ENCODE measurements at places on chromosomes 11 and 22.

GRCh38 chr11:124760205-124760652, 1.9 kb downstream of the ESAM start:
- no peak for DNase-seq

DNA sequence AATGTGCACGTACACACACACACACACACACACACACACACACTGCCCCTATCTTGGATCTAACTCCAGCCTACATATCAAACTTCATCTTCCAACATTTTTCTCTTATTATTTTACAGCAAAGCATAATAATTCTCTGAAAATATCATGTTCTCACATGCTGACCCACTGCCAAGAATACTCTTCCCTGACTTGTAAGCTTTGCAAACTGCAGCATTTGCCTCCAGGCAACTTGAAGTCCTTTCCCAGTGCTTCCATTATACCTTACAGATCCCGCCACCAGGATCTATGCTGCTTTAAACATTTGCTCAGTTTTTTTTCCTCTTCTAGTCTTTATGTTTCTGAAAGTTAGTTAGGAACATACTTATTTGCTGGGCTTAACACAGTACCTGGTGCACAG, 483.3 kb upstream of the ARHGAP42 start:
- no peak for DNase-seq

DNA sequence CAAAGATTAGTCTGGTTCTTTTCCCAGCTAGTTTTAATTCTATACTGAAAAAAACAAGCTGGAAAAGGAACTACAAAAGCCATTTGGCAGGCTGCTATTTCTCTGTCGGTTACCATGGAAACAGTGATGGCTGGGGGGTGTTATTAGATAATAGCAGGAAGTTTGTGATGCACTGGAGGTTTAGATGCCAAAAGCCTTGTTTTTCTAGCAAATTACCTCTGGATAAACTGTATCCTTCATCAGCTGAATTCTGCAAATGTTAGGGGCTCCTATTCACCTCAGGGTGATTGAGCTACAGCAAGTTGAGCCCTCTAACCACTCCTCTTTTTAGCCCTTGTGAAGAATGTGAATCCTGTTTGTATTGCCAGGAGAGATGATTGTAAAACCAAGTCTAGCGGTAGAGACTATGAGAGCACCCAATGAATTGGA, 25.2 kb downstream of the ALKBH3 start:
- DNase-seq = no peak

DNA sequence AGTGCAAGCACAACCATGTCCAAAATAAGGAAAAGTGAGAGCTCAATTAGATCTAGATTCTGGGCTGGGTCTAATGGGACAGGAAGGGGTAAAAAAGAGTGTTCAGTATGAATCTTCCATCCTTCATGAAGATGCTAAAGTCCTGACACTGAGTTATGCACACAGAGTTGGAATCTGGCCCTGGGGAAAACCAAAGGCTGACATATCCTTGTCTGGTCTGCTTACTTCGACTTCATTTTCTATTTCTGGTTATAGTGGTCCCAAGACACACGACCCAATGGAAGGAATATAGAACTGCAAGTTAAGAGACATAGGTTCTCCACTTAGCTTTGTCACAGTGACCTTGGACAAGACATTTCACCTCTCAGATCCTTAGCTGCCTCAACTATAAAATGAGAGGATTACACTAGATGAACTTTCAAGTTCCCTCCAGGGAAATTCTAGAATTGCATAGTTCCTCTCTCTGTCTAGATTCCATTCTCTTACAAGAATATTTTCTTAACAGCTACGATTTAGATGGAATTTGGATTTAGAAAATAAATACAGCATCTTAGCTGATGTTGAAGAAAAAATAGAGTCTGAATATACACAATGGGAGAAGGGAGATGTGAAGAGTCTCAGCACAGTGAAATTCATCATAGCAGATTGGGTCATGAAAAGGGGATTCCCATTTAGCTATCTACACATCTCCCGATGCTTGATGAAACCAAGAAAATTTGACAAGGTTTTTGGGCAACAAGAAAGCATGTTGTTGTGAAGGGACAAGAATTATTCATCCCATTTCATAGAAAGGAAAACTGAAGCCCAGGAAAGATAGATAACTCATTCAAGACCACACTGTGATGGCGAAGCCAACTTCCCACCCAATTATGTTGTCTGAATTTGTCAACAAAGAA, 3.3 kb downstream of the BLID start:
- no peak for DNase-seq

- DNase-seq = peak; percentile 69
Observed at GRCh38 chr22:38755155-38755910, 465 bp downstream of the SUN2 start.

- no peak for DNase-seq
Observed at GRCh38 chr22:36317658-36318271, 64.8 kb downstream of the APOL1 start.

- DNase-seq = no peak
Observed at GRCh38 chr11:76206327-76207081, at the start of gene WNT11. WNT11 (minus strand) TSS chr11:76206502; CDS start chr11:76206407, 95 bp downstream.

- DNase-seq = no peak
Observed at GRCh38 chr11:111561791-111562325, 21.3 kb downstream of the LAYN start.

DNA sequence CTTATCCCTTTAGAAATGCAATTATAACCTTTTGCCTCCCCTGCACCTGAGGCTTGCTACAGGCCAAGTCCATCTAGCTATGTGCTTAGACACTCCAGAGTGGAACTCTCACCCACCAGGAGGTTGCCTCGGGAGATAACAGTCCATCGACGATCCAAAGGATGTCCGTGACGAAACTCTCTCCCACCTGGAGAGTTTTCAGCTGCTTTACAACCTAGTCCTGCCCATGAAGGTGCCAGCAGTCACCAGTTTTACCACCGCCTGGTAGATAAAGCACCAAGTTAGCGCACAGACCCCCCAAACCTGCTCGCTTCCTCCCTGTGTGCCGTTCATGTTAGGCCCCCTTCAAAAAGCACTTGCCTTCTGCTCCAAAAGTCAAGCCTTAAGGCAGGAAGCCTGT, 53.1 kb upstream of the SHISAL1 start:
- no peak for DNase-seq

- no peak for DNase-seq
Observed at GRCh38 chr11:105049481-105049880, 4.3 kb upstream of the CARD16 start.

DNA sequence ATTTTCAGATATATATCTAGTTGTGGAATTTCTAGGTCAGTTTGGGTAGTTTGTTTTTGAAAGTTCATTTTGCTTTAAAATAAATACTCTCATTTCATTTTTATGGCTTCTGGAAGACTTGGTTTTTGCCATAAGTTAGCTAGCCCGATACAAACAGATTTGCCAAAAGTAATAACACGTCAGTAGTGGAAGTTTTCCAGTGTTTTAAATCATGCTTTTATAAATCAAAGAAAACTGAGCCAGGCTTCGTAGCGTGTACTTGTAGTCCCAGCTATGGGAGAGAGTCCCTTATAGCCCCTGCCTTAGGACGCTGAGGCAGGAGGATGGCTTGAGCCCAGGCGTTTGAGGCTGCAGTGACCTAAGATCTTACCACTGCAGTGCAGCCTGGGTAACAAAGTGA, 21.7 kb upstream of the MICALL1 start:
- DNase-seq = no peak

- DNase-seq = no peak
Observed at GRCh38 chr11:111308140-111308539, 9.8 kb downstream of the POU2AF3 start.

DNA sequence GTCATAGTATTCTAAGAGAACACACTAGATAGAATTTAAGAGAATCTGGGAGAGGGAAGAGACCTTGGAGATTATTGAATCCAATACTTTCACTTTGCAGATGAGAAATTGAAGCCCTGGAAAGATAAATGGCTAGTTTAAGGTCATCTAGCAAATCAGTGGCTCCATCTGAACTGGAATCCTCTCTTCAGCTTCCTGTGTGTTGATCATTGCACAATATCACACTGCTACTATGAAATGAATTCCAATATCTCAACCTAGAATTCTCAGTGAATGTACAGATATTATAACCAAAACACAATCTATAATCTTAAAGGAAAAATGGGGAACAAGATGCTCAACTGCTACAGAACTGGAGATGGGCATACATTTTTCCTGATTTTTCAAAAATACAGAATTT, 44.1 kb downstream of the DCUN1D5 start:
- DNase-seq = no peak

- DNase-seq = no peak
Observed at GRCh38 chr11:416757-417621, 2.2 kb upstream of the SIGIRR start.

GRCh38 chr22:17343766-17344165, 25.5 kb upstream of the CECR2 start:
- no peak for DNase-seq

DNA sequence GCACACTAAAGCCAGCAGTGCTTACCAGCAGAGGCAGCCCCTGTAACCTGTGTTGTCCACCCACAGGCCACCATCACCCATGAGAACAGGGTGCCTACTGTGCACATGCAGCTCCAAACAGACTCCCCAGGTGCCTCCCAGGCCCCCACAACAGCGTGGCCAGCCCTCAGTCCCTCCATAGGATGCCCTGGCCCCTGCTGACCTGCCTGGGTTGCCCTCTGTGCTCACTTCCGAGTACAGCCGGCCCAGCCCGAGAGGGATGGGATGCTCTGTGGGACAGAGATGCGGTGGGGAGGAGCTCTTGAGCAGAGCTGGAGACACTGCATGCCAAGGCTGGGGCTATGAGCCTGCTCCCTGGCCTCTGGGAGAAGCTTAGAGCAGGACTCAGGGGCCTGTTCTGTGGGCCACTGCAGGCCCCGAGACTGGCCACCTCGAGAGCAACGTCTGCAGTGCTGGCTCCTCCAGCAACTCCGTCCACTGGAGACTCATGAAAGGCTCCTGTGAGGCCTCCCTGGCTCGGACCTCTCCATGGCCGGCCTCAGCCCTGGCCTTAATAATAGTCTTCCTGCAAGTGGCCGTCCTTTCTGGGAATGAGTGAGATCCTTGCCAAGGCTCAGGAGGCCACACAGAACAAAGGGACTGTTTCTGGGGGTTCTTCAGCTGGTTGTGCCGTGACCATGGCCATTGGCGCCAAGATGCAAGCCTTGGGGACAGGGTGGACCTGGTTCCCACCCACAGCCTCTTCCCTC, 27.0 kb downstream of the FADS2 start:
- no peak for DNase-seq

DNA sequence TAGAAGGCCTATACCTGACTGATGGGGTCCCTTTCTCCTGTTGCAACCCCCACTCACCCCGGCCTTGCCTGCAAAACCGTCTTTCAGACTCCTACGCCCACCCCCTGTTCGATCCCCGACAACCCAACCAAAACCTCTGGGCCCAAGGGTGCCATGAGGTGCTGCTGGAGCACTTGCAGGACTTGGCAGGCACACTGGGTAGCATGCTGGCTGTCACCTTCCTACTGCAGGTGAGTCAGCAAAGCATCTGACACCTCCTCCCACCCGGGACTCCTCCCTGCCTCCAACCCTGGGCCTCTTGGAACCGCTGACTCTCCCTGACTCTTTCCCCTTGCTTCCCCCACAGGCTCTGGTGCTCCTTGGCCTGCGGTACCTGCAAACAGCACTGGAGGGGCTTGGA, 1.2 kb downstream of the ROM1 start:
- no peak for DNase-seq

Data from hypothalamus (tissue), 51 donors.